Activated naive CD4-positive, alpha-beta T cell treated with anti-CD3 and anti-CD28 coated beads for 36 hours (primary cell): ENCODE measurements at places on chromosomes 11 and 22. TPM values are rescaled to one million over a fixed set of nuclear protein-coding genes. Genes with fewer than 3 reads are reported as not detected.

Gene CASP12
- not detected for total RNA-seq

Gene CSF2RB
- not detected for total RNA-seq

Gene BRD1
- 26.0 TPM for total RNA-seq

Gene NXPE2
- not detected for total RNA-seq

Gene PLAAT5
- not detected for total RNA-seq

Gene P2RY2
- total RNA-seq = not detected

Gene NECTIN1
- 2.5 TPM for total RNA-seq

Gene PATE2
- total RNA-seq = not detected

Gene DRICH1
- 0.36 TPM for total RNA-seq

Gene SLN
- not detected for total RNA-seq

Gene CABP7
- total RNA-seq = not detected
